ENCODE measurements at places on chromosomes 16 and 17.

GRCh38 chr17:65218261-65218660 lies 81.1 kb downstream of the RGS9 start:
- DNase-seq = no peak

DNA sequence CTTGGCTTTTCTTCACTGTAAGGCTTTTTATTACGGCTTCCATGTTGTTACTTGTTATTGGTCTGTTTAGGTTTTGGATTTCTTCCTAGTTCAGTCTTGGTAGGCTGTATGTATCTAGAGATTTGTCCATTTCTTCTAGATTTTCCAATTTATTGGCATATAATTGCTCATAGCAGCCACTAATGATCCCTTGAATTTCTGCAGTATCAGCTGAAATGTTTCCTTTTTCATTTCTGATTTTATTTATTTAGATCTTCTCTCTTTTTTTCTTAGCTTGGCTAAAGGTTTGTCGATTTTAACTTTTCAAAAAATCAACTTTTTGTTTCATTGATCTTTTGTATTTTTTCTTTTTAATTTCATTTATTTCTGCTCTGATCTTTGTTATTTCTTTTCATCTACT lies 18.5 kb downstream of the NLRP1 start:
- DNase-seq = no peak

DNA sequence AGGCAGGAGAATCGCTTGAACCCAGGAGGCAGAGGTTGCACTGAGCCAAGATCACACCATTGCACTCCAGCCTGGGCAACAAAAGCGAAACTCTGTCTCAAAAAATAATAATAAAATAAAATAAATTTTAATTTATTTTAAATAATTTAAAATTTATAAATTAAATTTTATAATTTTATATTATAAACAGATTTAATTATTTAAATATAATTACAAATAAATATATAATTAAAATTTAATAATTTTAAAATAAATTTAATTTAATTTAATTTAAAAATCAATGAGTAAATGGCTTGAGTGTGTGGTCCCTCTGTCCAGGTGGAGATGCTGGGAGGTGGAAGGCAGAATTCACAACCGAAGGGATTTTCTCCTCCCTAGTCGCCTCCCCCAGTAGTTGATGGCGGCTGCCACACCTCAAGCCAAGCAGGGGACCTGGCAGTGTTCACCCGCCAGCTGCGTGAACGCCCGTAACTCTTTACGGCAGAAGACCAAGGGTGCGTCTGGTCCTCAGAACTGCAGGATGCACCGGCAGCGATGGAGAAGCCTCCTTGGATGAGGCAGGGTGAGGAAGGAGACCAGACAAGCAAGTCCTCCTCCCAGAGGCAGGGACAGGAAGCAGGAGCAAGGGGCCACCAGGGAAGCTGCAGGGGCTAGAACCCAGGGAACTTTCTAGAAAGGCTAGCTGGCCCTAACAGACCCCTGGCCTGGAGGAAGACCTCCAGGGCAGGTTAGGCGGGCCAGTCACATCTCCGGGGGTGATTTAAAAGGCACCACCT lies 22.9 kb upstream of the KRT17 start:
- no peak for DNase-seq

GRCh38 chr16:1923299-1924034 lies 5.3 kb upstream of the HS3ST6 start:
- peak; percentile 34 for DNase-seq

- no peak for DNase-seq
Measured at GRCh38 chr17:39671651-39672521, 3.6 kb downstream of the PNMT start.

GRCh38 chr16:81696961-81697615 lies 82.0 kb upstream of the PLCG2 start:
- no peak for DNase-seq

- no peak for DNase-seq
Measured at GRCh38 chr16:68732042-68732680, 4.9 kb upstream of the CDH1 start.

Measured in BJ (cell line).